Fibroblast of skin of left biceps (primary cell): ENCODE measurements at places on chromosomes 16 and 17.

GRCh38 chr16:50010212-50010611, 14.8 kb upstream of the CNEP1R1 start:
- DNase-seq: no peak

DNA sequence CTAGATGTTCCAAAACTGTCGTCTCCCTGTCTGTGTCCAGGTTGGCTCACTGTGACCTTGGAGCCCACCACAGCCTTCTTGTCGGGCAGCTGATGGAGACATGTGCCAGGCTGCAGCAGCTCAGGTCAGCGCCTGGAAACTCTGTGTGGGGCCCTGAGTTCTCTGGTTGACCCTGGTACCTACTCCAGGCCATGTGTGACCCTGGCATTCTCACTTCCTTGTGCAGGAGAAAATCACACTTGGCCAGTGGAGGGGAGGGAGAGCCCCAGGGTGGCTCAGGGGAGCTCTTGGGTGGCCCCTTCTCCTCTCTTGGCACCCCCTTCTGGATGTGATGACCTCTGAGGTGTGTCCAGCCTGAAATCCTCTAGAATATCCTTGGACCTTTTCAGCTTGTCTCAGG, 25.0 kb upstream of the CPNE2 start:
- DNase-seq: no peak

DNA sequence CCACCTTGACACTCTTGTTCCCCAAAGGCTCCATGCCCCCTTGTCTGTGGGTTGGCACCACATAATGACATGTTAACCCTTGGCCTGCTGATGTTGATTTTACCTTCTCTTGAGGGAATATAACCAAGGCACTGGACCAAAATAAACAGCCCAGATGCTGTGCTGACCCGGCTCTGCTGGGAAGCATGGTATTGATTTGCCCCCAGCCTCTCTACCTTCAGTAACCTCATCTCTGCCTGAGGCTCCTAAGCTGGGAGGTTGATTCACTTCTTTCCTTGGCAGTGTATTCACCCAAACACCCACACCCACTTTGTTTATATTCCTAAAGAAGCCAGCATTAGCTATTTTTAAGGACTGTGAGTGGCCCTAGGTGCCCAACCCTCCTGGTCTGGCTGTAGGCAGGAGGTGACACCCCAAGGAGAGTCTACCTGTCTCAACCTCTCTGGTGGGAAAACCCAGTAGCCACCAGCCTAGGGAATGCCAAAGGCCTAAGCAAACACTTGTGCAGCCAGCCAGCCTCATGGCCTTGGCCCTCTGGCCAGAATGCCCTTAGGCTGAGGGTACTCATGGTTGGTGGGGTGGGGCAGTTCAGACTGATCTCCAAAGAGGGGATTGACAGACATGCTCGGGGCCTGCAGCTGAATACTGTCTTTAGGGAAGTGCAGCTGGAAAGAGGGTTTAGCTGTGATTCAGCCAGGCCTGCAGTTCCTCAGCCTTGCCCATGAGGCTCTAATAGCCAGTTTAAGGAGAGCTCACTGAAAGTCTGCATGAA, 42.7 kb downstream of the GNAO1 start:
- DNase-seq: no peak

GRCh38 chr17:76772842-76773525, 35.1 kb downstream of the MFSD11 start:
- DNase-seq: peak; percentile 68

DNA sequence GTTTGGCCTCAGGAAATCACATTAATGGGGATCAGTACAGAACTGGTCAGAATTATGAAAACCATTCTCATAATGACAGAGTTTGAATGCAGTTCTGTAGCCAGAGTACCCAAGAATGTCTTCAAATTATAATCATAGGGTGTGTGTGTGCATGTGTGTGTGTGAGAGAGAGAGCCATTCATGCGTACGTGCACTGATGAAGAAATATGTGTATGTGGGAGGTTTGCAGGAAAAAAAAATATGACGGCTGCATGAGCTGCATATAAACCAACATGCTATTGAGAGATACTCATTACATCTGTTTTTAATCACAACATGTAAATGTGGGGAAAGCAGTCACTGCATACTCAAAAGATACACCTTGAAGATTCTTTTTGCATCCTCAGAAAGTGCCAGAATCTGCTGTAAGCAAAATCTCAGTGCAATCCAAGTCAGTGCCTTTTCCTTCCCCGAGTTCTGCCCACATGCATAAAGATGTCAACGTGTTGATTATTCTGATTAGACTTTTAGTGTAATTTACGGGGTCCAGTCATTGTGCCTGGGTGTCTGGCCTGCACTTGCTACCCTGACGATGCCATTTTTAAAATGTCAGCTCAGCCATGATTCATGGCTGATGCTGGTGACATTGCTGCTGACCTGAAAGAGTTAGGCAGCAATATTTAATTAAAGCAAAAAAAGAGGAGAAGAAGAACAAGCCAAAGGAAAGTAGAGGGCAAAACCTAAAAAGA, 378.7 kb upstream of the ZFHX3 start:
- DNase-seq: no peak

DNA sequence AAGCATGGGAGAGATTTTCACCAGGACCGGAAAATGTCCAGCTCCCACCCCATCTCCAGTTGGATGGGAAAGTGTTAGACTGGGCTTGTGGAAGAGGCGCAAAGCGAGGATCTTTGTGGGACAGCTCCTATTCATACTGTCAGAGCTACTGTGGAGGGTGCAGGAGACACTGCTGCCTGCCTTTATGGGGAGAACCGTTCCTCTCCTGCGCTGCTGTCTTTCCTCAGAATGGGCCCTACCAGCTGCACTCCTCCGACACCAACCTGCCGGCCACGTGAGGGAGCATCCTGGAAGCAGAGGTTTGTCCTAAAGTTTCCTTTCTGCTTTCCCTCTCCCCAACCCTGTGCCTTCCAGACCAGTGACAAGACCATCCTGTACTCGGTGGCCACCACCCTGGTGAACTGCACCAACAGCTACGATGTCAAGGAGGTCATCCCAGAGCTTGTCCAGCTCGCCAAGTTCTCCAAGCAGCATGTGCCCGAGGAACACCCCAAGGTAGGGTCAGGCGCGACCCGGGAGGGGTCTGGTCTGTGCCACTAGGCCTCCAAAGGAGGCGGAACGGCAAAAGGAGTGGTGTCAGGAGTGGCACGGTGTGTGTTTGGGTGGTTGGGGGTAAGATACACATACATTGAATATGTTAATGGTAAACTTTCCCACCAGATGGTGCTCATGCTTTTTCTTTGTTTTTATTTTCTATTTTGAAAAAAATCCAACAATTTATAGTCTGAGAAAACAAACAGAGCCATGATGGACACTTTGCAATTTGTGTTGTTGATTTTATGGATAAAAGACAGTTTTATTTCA, 23.0 kb downstream of the SLC35G3 start:
- DNase-seq: no peak

GRCh38 chr16:79037521-79038373, 562.8 kb downstream of the MAF start:
- DNase-seq: no peak

- peak; percentile 16 for DNase-seq
These were observed 65.2 kb downstream of the NKD1 start for GRCh38 chr16:50613281-50613963.

DNA sequence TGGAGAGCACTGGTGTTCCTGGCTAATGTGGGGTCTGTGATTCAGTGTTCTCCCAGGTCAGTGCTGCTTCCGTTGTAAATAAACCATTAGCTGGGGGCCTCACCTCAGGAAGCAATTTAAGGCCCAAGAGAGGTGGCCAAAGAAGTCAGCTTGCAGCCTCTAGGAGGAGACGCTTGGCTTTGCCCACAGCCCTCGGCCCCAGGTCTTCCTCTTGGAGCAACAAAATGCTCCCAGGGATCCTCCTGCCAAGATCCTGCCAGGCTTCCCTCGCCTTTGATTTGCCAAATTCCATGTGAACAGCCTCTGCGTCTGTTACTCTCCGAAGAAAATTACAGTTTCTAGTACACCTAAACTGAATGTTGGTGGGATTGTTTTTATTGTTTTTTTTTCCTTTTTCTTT, 62.4 kb upstream of the TBX2 start:
- no peak for DNase-seq

- DNase-seq: no peak
These were observed 751 bp upstream of the FOXC2 start for GRCh38 chr16:86565644-86566511.

GRCh38 chr16:71426069-71426879, 15.6 kb downstream of the TLE7 start:
- DNase-seq: peak; percentile 35

GRCh38 chr17:76074390-76075363, at the start of gene GALR2:
TSS of gene GALR2 (plus strand) at chr17:76074781. CDS start at chr17:76074884, 103 bp downstream.
- DNase-seq: no peak

DNA sequence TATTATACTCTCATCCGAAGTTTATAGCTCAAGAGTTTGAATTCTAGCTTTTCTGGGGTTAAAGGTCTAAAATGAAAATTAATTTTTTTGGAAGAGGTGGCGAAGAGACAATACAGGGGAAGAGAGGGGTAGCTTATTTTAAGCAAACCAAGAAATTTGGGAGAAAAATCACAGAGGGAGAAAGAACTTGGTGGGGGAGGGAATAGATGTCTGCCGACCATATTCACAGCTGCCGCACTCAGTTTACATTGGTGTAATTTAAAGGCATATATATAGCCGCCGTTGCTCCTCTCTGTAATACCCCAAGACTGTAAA, 6.5 kb upstream of the ZFHX3 start:
- DNase-seq: no peak

DNA sequence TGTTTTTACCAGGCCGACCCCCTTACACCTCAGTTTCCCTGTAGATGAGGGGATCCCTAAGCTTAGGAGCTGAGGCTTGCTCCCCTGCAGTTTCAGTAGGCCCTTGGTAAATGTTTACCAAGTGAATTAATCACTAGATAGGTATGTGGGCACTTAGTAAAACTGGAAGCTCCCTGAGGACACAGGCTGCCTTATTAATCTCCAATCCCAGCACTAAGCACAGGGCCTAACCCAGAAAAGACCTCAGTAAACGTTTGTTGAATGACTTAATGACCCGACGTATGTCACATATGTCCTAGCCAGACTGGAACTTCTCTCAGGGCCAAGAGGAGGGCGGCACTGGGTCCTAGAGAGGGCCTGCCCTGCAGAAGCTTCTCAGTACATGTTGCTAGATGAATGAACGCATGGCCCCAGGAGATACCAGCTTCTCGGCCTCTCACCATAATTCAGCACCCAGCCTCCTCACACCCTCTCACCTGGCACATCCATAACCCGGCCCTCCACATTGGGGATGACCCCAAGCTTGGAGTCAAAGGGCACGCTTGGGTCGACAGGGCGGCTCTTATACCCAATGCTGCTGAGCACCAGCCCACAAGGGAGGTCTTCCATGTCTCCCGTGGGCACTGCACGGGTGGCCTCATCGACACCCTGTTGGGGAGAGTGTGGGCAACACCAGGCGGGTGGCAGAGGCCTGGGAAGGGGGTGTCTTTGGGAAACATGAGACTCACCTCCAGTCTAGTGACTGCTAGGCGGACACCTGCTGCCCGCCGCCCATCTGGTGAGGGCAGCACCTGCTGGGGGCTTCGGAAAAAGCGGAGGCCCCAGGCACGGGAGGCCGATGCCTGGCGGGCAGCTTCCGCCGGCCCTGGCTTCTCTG, 4.0 kb upstream of the GRIN2C start:
- no peak for DNase-seq

DNA sequence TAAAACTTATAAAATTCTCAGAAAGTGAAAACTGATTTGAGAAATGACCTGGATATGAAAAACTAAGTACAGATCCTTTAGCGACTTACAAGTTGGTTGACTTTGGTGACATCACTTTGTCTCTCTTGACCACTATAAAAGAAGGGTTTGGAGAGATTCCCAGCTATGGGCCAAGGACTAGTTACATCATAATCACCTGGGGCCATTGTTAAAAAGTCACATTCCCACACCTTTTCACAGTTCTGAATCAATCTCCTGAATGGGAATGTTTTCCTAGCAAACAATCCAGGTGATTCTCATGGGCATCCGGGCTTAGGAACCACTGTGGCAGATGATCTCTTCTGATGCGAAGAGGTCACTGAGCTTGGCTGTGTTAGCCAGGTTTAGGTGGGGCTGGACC, 620 bp upstream of the VWA3A start:
- no peak for DNase-seq

- no peak for DNase-seq
These were observed 31.6 kb downstream of the VWA3A start for GRCh38 chr16:22123759-22124490.

DNA sequence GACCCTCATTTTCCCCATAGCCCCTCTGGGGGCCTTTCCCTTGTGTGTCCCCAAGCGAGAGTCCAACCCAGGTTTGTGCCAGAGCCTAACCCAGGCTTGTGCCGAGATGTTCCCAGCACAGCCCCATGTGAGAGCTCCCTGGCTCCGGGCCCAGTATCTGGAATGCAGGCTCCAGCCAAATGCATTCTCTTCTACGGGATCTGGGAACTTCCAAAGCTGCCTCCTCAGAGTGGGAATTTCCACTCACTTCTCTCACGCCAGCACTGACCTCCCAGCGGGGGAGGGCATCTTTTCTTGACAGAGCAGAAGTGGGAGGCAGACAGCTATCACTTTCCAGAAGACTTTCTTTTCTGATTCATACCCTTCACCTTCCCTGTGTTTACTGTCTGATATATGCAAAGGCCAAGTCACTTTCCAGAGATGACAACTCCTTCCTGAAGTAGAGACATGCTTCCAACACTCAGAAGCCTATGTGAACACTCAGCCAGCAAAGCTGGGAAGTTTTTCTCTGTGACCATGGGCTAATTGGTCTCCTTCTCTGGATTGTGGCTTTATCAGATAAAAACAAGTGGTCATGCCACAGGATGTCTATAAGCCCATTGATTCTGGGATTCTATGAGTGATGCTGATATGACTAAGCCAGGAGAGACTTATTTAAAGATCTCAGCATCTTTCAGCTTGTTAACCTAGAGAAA, 2.5 kb upstream of the CCL2 start:
- peak; percentile 81 for DNase-seq

- DNase-seq: no peak
These were observed 32.8 kb downstream of the SCNN1B start for GRCh38 chr16:23334950-23335349.

DNA sequence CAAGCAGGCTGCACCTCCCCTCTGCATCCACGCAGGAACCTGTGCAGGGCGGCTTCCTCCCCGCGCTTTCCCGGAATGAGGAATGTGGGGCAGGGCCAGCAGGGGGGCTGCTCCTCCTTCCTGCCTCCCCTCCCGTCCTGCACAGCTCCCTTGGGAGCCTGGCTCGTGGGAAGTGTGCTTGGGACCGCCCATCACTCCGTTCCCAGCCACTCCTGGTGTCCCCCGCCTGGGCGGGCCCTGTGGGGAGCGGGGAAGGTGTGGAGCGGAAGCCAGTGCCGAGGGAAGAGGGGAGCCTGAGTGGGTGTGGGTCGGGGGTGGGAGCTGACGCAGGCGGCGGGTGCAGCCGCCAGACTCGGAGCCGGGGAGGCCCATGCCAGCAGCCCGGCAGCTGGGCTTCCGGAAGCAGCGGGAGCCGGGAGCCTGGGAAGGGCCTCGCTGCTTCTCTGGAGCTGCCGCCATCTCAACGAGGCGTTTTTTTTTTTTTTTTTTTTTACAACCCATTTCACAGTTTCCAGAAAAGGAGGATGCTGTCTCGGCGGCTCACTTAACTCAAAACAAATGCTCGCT, 24.1 kb downstream of the BAHCC1 start:
- DNase-seq: peak; percentile 94

DNA sequence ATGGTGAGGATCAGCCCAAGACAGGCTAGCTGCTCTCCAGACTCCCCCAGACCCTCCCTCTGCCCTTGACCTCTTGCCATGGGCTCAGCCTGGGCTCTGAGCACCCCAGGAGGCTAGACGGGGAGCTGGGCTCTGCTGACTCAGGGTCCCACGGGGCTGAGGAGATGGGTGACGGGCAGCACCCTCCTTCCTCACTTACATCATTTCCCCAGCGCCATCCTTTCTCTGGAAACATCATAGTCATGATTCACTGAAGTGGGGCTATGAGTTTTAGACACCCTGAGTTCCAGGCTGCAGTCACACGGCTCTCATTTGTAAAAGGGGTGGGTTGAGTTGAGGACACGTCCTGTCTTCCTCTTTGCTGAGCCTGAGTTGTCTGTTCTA, 3.0 kb upstream of the ITGAX start:
- no peak for DNase-seq
